ENCODE measurements at places on chromosomes 12 and 14.

GRCh38 chr12:58860788-58861240 lies 59.5 kb downstream of the LRIG3 start:
- DNase-seq = no peak

- DNase-seq = no peak
Observed at GRCh38 chr12:34105392-34105933, 83.2 kb downstream of the ALG10 start.

- DNase-seq = no peak
Observed at GRCh38 chr12:54629925-54630324, 4.8 kb downstream of the LACRT start.

DNA sequence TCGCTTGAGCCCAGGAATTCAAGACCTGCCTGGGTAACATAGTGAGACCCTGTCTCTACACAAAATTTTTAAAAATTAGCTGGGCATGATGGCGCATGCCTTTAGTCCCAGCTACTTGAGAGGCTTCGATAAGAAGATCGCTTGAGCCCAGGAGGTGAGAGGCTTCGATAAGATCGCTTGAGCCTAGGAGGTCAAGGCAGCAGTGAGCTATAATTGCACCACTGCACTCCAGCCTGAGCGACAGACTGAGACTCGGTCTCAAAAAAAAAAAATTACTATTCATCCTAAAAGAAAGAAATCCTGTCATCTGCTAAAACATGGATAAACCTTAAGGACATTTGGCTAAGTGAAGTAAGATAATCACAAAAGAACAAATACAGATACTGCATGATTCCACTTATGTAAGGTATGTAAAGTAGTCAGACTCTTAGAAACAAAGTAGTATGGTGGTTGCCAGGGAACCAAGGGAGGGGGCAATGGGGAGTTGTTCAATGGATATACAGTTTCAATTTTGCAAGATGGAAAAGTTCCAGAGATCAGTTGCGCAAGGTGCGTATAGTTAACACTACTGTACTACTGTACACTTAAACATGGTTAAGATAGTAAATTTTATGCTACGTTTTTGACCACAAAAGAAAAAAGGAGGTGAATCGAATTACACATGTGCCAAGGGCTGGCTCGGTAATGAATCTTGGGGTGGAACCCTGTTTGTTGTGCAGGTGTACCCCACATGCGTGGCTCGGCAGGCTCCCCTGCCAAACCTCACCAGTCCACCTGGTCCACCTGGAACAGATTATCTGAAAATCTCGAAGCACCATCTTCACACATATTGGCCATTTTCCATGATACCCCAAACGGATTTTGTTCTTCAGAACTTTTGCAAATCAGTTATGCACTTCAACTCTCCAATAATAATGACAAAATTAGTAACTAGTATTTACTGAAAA lies 18.3 kb upstream of the ATP2A2 start:
- no peak for DNase-seq

GRCh38 chr12:103805655-103806360 lies 35.2 kb downstream of the NT5DC3 start:
- DNase-seq = no peak

- DNase-seq = no peak
Observed at GRCh38 chr12:53660041-53660440, 15.8 kb downstream of the ATP5MC2 start.

GRCh38 chr12:91361864-91362263 lies 179.2 kb upstream of the DCN start:
- no peak for DNase-seq

GRCh38 chr14:42187846-42188245 lies 581.2 kb downstream of the LRFN5 start:
- no peak for DNase-seq
